ENCODE measurements at places on chromosomes 2 and 18.

GRCh38 chr2:72146347-72147302 lies 1.0 kb downstream of the CYP26B1 start:
- DNase-seq = no peak

DNA sequence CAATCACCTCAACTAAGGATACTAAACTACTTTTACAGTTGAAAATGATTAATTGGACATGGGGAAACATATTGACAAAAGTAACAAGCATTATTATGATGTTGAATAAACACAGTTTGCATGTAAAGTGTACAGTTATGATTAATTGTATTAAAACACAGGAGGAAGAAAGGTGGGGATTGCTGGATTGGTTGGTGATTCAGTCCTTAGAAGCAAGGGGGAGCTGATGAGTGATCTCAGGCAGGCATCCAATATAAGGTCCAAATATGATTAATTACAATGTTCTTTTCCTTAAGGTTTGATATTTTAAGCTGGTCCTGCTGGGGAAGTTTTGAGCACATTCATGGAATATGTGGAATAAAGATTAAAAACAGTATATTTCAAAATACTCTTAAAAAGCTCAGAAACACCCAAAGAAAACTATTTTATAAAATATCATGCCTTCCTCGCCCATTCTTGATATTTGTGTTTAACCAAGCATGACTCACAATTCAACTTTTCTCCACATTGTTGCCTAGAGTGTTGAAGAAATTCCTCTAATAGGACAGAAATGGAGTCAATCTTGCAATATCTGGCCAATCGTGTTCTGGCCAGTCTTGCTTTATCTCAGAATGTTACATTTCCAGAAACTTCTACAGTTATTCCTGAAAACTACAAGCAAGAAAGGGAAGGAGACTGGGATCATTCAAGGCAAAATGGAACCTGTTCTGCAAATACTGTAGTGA lies 268.2 kb downstream of the RPIA start:
- DNase-seq = no peak

- DNase-seq = no peak
These were observed 99.7 kb upstream of the RFX8 start for GRCh38 chr2:101574622-101575021.

- DNase-seq = peak; percentile 52
These were observed 209.5 kb downstream of the UBE2E3 start for GRCh38 chr2:181189951-181190350.

All from tongue (tissue), 3 donors.